ENCODE measurements at places on chromosomes 3 and 15.

DNA sequence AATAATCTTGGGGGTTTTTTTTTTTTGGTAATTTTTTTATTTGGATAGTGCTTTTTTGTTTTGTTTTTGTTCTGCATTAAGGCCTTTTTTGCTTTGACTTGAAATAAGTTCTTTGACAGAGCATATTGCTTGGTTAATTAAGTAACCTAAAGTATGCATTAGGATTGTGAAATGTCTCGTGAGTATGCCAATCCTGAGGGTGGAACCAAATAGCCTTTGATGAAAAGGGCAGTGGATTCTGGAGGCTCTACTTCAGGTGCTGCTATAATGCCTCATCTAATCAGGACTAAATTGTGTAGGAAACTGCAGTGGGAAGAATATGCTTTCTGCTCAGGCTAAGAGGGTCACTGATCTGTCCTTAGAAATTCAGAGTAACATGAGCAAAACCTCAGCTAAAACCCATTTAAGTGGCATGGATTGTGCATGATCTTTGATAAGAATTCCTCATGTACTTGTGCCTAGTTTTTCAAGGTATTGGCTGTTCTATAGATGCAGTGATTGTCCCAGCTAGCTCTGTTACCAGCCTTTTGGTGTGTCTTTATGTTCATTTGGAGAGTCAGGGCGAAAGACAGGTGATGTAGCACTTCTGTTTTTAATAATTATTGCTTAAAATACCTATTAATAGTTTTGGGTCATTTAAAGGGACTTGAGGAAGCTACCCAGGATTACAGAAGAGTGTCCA is 15.4 kb downstream of the CDV3 start:
- no peak for ATAC-seq

DNA sequence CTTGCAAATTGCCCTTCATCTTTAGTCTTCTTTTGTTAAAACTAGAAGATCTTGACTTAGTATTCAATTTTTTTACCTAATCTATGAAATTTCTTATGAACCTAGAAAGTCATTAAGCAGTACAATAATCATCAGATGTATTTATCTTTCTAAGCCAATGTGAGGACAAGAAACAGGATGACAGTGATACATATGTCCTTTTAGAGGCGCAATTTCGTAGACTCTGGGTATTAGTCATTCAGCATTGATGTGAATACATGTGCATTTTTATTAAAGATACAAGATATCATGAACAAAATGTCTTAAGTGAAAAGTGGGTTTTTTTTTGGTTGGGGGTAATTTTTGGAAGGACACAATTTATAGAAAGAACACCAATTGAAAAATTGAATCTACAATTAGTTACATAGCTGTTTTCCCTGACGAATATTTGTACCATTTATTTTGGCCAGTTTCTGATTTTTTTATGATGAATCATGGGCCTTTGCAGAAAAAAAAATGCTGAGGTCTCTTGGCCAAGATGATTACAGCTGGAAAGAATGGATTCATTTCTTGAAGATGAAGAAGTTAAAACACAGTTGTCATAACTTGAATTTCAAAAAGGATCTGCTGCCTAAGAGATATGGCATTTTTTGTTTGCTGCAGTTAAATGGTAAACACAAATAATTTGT is 48.9 kb upstream of the AGTR1 start:
- no peak for ATAC-seq

DNA sequence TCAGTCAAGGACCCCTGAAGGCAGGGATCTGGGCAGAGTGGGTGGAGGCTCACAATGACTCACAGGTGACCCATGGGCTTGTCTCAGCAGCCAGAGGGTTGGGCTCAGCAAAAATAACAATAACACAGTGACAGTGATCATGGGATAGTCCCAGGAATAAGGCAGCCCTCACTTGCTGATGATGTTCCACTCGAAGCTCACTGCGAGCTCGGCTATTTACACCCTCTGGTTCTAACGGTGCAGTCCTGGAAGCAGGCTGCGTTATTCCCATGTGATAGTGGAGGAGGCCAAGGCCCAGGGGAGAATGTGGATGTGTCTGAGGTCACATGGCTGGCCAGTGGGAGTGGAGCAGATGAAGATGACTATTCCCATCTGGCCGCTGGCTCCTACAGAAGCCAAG is 16.2 kb downstream of the CCDC33 start:
- ATAC-seq, result no peak

DNA sequence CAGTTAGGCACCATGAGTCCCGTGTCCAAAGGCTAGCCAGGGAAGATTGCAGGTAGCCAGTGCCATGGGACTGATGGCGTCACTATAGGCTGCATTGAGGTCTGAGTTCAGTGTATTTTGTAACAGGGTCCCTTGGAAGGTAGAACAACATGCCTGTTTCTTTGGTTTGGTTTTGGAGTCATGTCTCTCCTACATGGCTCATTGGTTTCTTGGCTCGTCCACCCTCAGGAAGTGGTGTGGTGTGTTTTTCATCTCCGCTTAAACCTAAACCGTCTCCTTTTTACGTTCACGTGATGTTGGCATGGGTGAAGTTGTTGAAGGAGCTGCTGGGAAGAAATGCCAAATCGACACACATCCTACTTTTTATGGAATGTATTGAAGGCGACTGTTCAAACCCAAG is 71.6 kb downstream of the FLNB start:
- ATAC-seq, result no peak

DNA sequence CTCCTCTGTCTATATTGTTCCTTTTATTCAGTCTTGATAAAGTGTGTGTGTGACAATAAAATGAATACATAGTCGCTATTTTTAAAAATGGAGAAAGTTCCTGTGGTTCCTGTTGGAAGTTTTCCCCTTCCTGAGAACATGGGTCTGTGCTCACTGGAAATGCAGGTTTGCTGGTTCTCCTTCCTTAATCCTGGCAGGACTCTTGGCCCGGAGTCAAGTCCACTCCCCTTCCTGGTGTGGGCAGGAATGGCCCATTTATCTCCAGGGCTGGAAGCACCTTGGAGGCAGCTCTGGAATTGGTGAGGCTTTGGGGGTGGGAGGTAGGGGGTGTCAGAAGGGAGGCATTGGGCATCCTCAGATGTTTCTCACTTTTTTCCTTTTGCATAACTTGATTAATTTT is 30.1 kb downstream of the FOXL2 start:
- no peak for ATAC-seq

GRCh38 chr3:193553586-193553985 is 1.1 kb downstream of the ATP13A4 start:
- ATAC-seq, result no peak

DNA sequence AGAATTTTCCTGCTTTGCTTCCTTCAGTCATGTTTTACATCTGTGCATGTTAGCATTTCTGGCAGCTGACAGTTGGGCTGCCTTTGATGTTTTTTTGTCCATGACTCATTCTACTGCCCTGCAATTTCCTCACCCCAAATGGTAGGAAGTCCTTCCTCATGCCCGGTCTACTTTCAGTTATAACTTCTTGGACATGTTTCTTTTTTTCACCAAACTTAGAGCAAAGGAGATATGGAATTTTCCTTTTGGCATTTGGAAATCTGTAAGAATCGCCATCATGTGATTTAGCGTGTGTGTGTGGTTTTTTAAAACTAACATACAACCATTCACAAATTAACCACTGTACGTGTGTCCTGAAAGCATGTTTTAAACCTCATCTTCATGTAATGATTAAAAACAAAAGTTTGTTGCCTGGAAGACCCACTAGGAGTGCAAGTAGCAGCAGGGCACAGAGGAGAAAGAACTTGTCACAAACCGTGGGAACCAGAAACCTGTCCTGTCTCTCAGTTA is 430.7 kb upstream of the CFAP20DC start:
- no peak for ATAC-seq

GRCh38 chr3:13564751-13565560 is 16.0 kb downstream of the FBLN2 start:
- no peak for ATAC-seq
